Panc1 (cell line): ENCODE measurements at places on chromosomes 1 and 21.

DNA sequence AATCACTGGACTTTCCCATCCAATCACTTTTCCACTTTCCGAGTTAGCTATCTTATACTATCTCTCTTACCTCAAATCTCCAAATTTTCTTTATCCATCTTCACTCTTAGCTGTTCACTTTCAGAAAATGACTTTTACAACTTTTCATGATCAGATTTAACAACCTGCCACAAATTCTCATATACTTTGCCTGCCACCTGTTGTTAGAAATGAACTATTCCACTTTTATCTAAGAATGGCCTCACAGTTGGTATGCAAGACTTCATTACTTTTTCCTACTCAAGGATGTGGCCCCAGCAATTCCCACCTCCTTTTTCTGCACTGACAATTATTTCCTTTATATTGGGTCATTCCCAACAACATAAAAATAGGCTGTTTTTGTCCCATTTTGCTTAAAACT lies 93.6 kb upstream of the DEPDC1 start:
- DNase-seq, result no peak

- DNase-seq, result no peak
Observed at GRCh38 chr21:35041881-35042280, 7.2 kb downstream of the RUNX1 start.

GRCh38 chr1:156641761-156642264 lies at the start of gene BCAN:
Gene BCAN, plus strand, starts transcription at chr1:156642117. Its CDS starts 3,938 bp downstream, at chr1:156646055.
- DNase-seq, result no peak

- no peak for DNase-seq
Observed at GRCh38 chr1:54800899-54801759, at the start of gene TTC22. Gene TTC22, minus strand, starts transcription at chr1:54801323. Its CDS starts 160 bp downstream, at chr1:54801163.

DNA sequence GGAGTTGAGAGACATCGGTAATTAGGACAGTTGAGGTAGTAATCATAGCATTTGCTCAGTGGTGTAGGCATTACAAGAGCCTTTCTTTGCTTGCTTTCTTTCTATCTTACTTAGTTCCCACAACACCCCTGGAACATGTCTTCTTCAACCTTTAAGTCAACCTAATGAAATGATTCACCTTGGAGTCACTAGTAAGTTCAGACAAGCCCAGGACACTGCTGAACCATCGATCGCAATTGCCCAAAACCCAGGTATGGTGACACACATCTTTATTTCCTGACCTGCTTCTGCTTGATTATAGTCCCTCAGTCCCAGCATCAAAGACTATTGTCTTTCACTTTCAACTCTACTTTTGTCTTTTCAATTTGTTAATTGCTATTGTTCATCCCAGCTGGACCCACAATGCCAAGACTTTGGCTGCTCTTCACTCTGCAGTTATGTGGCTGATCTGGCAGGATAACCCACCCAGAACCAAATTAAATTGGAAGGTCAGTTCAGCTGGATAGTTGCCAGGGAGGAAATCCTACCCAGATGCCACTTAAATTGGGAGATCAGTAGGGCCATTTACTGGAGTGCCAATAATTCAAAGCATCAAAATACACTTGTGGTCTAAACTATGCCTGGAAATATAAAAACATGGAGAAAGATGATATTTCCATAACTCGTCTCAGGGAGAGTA lies 272.9 kb downstream of the RWDD3 start:
- DNase-seq, result no peak
